Activated naive CD4-positive, alpha-beta T cell (primary cell): ENCODE measurements at places on chromosomes 2 and 18.

DNA sequence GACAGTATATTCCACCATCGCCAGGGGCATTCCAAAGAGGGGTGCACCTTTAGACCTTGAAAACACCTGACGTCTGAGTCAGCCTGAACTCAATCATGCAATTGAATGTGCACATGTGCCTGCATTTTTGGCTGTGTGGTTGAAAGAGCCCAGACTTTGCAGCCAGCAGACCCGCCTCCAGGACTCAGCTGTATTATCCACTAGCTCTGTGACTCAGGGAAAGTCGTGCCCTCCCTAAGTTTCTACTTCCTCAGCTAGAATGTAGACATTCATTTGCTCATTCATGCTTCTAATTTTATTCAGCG lies 94.2 kb downstream of the LRRC30 start:
- DNase-seq = no peak

DNA sequence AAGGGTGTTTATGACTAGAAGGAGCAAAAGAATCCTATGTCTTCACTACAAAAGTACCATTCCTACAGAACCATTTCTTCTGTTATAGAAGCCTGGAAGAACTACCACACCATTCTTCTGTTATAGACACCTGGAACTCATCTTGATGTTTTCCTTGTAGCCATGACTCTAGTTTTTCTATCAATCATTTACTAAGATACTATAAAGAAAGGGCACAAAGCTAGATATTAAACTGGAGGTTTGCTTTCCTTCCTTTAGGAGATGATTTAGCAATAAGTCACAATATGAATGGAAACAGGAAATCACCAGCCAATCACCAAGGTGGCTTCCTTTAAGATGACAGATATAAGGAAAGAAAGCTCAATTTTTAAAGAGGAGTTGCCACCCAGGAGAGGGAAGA lies 100.3 kb upstream of the NEUROD1 start:
- DNase-seq = no peak

DNA sequence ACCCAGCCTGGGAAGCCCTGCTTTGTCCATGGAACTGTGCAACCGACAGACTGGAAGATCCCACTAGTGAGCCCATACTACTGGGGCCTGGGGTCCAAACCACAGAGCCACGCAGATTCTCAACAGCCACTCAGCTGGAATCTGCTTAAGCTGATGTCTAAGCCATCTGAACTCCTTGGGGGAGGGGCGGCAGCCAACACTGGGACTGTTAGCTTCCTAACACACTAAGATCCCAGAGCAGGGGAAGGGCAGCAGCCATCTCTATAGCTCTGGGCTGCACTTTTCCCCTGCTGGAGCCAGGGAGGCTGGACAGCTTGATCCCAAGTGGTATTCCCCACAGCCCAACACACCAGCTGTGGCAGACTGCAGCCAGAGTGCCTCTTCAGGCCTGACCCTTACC lies 118.3 kb downstream of the RPRM start:
- DNase-seq = no peak

- no peak for DNase-seq
These were observed 15.1 kb downstream of the SH2D6 start for GRCh38 chr2:85433511-85434089.

GRCh38 chr2:122500316-122501105 lies 745.1 kb downstream of the TSN start:
- DNase-seq = no peak

DNA sequence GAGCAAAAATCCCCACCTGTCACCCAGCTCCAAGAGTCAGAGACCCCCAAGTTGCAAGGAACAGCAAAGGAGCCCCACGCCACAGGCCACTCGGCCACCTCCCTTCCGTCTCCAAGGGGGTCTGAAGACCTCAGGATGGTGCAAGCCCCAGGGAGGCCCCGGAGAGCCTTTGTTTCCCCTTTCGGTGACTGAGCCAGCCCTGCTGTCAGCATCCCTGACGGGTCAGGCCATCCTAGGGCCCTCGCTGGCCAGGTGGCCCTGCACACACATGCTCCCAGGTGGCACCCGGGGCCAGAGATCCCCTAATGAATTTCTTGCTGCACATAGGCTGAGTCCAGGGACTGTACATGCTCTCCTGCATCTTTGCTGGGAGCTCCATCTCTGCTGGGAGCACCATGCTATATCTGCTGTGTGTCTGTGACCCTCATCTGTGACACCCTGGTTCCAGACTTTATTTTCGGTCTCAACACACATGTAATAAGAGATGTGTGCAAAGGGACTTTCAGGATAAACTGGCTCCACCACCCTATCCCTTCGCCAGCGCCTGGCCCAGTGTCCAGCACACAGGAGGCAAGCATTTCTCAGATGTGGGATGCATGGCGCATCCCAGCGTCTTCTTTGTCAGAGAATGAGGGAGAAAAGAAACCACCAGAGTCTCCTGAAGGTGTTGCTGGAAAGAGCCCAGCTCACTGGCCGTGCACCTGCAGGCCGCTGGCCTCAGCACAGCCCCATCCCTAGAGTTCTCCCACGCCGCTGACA lies 27.4 kb downstream of the ADI1 start:
- DNase-seq = no peak
